ENCODE measurements at places on chromosomes 12 and 14.

GRCh38 chr12:51374361-51374760 is 16.8 kb downstream of the GALNT6 start:
- no peak for DNase-seq

DNA sequence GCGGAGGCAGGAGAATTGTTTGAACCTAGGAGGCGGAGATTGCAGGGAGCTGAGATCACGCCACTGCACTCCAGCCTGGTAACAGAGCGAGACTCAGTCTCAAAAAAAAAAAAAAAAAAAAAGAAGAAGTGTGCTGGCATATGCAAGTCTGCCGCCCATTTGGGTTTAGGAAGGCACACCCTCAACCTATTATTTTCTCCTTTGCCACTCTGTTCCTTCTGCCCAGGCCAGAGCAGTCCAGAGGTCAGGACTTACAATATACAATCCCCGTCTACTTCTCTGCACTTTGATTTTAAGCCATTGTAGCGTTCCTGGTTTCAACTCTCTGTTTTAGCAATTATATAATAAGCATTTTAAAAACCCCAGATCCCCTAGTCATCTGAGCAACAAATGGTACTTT is 39.8 kb downstream of the CATSPERB start:
- DNase-seq = no peak

- no peak for DNase-seq
These were observed at the start of gene LRRC43 for GRCh38 chr12:122182887-122183587. Gene LRRC43, plus strand, starts transcription at chr12:122183123. Its CDS starts 22 bp downstream, at chr12:122183145.

- no peak for DNase-seq
These were observed 9.8 kb upstream of the ZNF385A start for GRCh38 chr12:54394281-54394719.

GRCh38 chr14:104925855-104926609 is 1.4 kb downstream of the PLD4 start:
- no peak for DNase-seq

DNA sequence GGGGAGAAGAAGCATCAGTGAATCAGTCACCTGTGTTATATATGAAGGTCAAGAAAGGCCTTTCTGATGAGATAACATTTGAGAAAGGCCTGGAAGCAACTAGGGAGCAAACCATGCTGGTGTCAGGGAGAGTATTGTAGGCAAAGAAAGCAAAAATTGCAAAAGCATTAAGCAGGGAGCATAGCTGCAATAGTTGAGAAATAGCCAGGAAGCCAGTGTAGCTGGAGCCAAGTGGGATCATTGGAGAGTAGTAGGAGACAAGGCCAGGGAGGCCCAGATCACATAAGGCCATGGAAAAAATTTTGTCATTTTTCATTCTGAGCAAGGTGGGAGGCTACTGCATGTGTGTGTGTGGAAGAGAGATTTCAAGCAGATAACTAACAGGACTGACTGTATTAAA is 18.8 kb upstream of the MAGOHB start:
- no peak for DNase-seq

DNA sequence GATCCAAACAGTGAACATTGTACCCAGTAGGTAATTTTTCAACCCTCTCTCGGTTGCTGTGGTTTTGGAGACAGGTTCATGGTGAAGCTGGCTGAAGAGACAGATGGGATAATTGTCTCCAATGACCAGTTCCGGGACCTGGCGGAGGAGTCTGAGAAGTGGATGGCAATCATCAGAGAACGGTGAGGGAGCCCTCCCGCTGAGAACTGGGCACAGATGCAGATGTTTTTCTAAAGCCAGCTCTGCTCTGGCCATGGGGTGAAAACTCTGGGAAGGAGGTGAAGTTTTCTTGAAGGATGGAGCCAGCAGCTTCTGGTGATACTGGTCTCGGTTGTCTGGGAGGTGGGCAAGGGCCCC is 6.2 kb downstream of the KHNYN start:
- no peak for DNase-seq

- DNase-seq = no peak
These were observed 1.1 kb downstream of the CARMIL3 start for GRCh38 chr14:24052656-24053547.

All from nucleus accumbens (tissue), 56 donors.